ENCODE measurements at places on chromosomes 5 and 9.
A peak's percentile ranks its signal among the peaks of the same experiment; 100 is the strongest.

DNA sequence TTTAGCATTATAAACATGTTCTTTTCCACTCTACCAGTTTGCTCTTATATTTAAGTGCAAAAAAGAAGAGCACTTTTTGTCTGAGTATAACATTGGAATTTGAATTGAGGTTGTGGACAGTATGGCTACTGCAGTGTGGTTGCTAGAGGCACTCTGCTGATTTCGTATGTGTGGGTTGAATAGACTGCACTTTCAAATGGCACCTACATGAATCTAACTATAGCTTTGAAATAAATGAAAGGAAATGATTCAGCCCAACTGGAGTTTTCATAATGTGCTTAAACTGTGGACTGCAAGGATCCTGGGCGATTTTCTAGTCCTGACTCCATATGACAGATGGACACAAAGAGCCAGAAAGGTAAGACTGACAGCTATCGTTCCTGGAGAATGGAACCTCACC lies 657.6 kb upstream of the RIOK2 start:
- no peak for DNase-seq

GRCh38 chr5:63916786-63917185 lies 45.5 kb downstream of the HTR1A start:
- DNase-seq, result no peak

DNA sequence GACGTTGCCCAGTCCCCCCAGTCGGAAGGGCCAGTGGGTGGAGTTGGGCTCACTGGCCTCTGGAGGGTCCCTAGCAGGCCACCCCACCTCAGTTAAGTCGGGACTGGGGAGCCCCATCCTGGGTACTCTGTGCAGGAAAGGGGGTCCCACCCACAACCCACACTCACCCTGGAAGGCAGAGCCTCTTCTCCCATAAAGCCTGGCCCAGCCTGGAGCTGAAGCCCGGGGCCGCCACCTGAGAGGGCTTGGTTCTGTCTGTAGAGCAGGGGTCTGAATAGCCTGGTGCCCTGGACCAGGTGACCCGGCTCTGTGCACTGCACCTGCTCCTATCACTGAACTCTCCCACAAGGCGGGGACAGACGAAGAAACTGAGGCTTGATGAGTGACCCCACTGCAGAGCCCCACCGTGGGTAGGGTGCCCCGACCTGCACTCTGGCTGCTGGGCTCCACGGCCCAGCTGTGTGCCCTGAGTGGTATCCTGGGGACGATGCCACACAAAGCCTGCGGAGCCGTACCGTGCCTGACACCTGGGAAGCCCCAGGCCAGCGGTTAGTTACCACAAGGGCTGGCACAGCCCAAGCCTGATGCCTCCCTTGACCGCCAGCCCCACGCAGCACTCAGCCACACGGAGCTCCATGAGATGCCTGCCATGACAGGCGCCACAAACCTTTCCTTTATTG lies 7.3 kb downstream of the PTGES2 start:
- DNase-seq, result no peak

DNA sequence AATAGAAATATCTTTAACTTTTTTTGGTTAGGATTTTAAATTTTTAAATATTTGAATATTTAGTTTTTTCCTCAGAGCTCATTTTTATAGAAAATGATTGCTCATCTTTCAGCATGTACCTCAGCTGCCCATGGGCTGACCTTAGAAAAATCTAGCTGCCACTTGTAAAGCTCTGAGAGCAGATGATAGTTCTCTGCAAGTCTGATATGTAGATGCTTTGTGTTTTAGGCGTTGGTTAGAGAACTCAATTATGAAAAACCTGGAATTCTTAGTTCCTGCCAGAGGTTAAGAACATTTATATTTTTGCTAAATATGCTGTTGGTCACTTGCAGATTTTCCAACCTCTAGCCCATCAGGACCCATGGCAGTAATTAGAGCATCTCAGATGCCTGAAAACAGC lies 15.1 kb downstream of the OTULIN start:
- DNase-seq, result no peak

DNA sequence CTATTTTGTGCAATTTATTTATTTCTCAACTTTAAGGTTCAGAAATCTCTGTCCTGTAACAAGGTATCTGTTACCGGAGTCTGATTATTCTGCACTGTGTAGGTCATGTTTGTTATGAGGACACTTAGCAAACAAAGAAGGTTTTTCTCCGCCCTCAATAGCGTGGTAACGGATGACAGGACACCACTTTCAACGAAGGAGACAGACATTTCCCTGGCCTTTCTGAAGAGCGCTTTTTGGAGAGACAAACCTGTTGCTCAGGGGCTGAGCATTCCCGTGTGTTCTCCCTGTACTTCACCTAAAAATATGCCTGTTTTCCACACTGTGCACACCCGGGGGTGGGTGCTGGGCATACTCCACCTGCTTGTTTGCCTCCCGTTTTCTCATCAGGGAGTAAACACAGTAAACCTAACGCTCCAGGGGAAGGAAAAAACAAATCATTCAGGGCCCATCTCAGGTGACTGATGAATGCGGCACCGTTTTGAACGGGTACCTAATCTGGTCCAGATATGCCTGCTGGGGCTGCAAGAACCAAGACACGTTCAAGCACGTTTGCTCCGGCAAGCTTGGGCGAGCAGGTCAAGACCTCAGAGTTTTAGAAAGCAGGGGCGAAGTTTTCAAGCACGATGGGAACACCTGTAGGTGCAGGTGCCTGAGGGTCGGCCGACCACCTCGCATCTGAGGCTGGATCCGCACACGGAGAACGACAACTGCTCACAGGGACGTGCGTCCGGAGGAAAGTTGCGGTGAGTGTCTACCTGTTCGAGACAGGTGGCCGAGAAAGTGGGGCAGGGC lies 859 bp downstream of the RETREG1 start:
- DNase-seq, result no peak

DNA sequence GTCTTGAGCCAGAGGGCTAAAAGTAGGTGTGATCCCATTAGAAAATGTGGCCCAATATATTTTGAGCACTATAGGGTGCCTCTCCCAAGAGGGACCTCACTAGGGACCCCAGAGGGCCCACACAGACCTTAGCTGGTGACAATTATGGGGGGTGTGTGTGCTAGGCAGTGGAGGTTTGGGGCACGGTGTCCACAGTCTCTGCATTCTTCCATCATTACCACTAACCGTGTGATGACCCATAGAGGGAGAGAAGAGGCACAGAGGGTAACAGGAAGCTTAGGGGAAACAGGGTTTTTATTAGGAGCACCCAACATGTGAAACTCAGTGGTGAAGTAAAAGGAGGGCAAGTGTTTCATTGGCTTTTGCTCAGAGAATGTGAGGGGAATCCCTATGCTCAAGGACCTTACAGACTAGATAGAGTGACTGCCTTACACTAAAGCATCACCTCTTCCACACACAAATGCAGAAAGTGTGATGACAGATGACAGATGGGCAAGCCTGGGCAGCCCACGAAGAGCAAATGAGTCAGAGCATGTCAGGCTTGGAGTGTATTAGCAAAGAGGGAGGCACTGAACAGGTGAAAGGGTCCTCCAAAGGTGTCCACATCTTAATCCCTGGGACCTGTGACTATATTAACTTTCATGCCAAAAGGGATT lies 2.5 kb upstream of the ACTL7A start:
- DNase-seq, result no peak

DNA sequence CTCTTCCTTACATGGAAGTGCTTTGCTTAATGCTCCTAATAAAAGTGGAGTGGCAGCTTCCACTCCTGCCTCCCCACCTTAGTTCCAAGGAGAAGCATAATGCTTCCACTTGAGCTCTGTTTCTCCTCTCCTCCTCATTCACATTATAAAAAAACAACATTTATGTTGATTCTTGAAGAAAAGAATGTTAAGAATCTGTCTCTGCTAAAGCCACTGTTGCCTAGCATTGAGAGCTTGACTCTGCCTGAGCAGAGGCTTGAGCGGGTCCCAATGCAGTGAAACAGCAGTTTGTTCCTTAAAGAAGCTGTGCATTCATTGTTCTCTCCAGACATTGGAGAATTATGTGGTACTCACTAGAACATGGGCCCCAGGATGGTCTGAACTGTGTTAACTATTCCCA lies 101.5 kb upstream of the GHR start:
- no peak for DNase-seq

- DNase-seq, result no peak
Observed at GRCh38 chr9:136011703-136012496, 50.7 kb upstream of the UBAC1 start.

DNA sequence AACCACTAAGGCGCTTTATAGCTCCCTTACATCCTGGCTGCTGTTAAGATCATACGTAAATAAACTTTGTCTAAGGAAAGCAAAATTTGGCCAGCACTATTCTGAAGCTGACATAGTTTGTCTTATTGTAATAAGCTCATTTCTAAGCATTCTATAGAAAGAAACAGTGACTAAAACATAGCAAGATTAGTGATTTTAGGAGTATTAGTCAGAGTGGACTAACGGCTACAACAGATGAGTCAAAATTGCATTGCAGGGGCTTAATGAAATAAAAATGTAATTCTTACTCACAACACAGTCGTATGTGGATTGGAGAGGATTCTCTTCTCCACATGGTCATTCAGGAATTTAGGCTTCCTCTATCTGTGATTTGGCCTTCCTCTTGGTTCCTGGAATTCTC lies 347.6 kb downstream of the GADD45G start:
- no peak for DNase-seq

GRCh38 chr5:149651686-149652085 lies 70.4 kb downstream of the ARHGEF37 start:
- DNase-seq, result no peak

DNA sequence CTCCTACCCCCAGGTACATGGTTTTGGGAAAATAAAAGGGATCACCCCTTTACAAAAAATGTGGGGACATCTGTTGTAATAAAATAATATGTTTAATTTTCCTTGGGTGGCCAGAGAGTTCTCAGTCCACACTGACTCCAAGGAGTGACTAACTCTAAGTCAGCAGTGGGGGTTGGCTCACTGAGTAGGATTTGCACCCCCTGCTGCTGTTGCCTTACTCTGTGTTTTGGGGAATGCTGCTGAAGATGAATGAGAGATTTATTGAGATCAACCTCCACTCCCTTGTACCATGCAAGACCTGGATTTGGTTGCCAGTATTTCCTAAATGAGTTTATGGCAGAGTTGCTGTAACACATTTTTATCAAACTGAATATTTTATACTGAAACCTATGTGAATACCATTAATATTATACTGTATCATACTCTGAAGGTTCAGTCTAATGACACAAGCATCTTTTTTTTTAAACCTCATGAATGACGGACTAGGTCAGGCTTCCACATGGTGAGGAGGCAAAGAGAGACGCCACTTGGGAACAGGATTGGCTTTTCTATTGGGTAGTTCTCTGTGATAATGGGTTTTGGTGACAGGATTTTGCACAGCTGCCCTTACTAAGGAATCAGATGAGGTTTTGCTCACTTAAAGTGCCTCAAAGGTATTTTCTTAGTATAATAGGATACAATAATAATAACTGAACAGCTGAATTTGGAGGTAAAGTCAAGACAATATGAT lies 121.3 kb upstream of the OSMR start:
- DNase-seq, result no peak

- DNase-seq, result no peak
Observed at GRCh38 chr5:54326662-54327270, 16.4 kb upstream of the ARL15 start.

DNA sequence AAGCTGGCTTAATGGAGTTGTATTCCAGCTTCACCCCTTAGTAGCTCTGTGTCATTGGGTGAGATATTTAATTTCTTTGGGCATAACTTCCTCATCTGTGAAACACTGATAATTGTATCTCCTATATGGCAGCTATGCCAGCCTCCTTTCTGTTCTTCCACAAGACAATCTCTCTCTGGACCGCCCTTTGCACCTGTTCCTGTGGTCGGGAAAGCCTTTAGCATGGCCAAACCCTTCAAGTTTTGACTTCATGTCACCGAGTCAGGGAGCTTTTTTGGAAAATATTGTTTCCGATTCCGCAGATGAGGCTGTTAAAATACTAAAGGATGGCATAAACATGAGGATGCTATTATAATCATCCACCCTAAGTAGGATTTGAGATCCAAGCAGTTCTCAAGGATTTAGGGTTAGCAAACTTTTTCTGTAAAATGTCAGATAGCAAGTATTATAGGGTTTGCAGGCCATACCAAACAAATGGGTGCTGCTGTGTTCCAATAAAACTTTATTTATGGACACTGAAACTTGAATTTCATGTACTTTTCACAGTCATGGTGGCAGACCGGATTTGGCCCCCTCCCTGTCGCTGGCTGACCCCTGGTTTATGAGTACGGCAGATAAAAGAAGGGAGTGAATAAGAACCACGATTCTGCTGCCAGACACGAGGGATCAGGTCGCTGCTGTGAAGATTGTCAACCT lies 695 bp upstream of the NDFIP1 start:
- no peak for DNase-seq

DNA sequence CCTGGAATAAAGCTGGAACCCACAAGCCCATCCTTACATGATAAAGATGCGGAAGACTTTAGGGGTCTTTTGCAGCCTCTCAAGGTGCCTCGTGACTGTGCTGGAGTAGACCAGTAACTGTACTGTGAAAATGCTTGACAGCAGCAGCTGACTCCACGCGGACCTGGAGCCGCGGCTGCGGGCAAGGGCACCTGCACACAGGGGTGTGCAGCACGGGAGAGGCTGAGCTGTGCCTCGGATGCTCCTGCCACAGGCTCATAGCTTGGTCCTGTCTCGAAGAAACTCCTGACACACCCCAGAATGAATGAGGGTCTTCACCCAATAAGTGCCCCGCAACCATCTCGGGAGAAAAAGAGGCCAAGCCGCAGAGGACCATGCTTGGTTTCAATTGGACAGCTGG lies 40.3 kb upstream of the CEP72 start:
- DNase-seq, result peak; percentile 49

- no peak for DNase-seq
Observed at GRCh38 chr5:59139695-59140094, 556.8 kb downstream of the RAB3C start.

DNA sequence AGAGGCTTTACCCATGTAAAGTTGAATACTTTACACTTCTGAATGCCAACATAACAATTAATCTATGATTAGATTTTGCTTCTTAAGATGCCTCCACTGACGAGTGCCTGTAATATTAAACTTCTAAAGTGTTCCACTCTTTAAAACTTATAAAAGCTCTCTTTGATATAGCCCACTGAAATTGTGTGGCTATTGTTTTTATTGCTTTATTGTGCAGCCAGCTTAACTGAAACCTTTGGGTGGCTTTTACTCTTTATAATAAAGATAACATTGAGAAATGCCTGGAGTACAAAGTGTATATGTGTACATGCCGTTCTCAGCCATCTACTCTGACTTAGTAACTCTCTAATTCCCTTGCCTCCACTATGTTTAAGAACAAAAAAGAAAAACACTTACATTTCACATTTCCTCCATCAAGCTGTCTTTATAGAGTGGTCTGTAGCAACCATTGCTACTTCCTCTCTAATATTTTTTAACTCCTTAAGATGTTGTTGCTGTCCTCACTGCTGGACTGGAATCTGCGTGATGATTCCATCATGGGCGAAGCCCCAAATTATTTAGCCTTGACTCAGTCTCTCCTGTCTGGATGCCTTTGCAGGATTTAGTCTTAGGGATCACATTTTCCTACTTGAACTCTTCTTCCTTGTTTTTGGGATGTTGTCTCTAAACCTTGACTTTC lies 9.1 kb downstream of the PIK3R1 start:
- DNase-seq, result no peak
